ENCODE measurements at places on chromosomes 2 and 18.
A peak's percentile ranks its signal among the peaks of the same experiment; 100 is the strongest.

- no peak for DNase-seq
Observed at GRCh38 chr2:223590964-223591363, 11.2 kb downstream of the SCG2 start.

- DNase-seq = no peak
Observed at GRCh38 chr2:74559912-74560311, 5.4 kb downstream of the DOK1 start.

DNA sequence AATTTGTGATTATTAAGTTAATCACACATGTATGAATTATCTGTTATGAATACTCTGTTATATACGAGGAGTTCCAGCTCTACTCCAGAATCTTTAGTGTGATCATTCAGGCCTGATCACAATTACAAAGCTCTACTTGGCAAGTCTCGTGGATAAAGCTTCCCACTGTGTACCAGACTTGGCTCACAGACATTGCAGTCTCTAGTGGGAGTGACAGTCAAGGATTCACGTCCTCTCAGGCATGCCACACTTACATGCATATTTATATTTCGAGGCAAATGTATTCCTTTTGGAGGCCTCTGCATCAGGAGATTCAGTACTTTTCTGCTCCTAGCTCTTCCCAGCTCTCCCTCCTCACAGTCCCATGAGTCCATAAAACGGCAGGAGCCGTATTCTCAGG, 403.4 kb upstream of the CDH7 start:
- DNase-seq = no peak

GRCh38 chr18:12883372-12883683, 709 bp downstream of the PTPN2 start:
- peak; percentile 39 for DNase-seq

GRCh38 chr2:102044967-102045489, 53.3 kb downstream of the IL1R2 start:
- DNase-seq = no peak

Data from muscle of arm (tissue), 14 donors.